ENCODE measurements at places on chromosomes 2 and 18. TPM values are rescaled to one million over a fixed set of nuclear protein-coding genes. Genes with fewer than 3 reads are reported as not detected.

DNA sequence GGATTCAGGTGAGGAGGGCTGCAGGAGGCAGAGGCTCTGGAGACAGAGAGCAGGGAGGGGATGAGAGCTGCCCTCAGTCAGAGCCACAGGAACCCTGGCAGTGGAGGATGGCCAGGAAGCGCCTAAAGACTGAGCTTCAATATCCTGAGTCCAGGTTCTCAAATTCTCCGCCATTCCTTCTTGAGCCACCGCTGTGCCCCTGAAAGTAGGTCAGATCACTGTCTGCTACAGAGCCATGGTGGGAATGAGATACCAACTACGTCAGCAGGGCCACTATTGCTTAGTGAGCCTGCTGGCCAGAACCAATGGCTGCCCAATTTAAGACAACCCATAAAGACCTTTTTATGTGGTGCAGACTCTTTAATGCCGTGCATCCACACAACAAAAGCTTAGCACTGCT lies 155.5 kb downstream of the CTIF start:
- DNase-seq = no peak

DNA sequence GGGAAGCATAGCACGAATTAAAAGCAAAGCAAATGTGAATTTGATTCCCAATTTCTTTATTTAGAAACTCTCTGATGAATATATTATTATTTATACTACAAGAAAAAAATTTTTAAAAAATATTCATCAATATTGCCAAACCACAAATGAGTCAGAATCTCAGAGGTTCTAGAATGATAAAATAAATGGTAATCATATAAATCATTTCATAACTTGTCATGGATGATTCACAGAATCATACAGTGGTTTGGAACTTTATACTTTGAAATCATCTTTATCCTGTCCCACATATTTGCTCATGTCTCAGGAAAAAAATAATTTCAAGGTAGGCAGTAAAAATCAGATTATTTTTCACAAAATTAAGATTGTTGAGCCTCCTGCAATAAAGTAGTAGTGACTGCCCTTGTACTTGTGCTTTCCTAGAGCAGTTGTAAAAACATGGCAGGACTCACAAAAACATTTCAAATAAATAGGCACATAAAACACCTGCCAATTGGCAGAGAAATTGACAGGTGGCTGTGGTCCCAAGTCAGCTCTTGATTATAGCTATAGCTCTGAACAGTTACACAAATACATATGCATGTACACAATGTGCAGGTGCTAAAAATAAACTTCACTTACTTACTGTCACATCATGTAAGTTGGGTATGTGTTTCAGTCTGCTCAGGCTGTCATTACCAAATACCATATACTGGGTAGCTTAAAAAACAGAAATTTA lies 273.9 kb upstream of the SESTD1 start:
- DNase-seq = no peak

DNA sequence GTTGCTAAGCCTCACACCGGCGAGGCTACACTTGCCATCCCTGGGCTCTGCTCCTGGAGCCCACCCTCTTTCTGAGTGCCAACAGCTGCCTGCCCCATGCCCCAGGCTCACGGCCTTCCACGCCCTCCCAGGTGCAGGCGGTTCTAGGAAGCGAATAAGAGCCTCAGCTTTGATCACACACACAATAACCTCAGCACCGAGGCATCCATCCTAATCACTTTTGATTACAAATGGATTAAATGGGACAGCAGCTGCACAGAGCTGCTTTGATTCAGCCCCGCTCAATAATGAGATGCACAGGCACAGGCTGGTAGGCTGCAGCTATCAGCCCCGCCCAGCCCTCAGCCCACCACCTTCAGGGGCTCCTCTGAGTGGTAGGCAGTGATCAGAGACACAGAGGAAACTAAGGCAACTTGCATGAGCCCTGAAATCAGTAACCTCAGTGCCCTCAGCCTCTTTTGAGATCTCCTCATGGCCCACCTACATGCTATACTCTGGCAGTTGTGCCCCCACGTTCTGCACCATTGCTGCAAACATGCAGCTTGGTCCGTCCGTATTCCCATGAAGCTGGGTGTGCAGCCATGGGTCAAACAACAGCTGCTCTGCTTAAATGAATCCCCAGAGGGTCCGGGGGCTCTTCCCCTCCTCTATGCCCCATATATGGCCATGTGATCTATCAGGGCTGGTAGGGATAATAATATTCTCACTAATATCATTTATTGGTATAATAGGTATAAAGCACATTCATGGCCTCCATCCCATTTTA lies 171.4 kb downstream of the SETBP1 start:
- DNase-seq = no peak

GRCh38 chr18:48165111-48165866 lies 234.8 kb upstream of the SMAD2 start:
- no peak for DNase-seq

DNA sequence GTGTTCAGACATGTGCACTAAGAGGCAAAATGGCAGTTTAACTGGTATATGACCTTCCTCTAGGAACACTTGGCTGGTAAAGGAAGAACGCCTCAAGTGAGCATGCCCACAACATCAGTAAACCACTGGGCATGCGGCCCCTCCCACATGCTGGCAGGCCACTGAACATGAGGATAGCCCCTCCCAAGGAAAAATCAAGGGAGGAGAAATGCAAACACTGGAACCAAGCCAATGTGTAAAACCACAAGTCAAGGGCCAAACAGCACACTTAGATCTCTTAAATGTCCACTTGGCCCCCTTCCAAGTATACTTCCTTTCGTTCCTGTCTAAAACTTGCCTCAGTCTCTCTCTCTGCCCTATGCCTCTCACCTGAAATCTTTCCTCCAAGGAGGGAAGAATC lies 980.8 kb downstream of the TSN start:
- DNase-seq = no peak

DNA sequence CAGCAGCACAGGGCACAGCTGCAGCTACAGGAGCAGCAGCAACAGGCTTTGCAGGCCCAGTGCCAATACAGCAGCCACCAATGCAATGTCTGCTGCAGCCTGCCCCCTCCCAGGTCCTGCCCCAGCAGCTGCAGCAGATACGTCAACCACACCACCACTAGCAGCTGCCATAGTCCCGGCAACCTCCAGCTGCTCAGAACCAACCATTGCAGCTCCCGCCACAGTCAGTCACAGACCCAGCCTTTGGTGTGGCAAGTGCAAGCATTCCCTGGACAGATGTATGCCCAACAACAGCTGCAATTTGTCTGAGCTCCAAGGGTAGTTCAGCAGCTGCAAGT lies 53.3 kb upstream of the TUBA3E start:
- no peak for DNase-seq

GRCh38 chr2:97844311-97844859 lies 131.0 kb downstream of the ZAP70 start:
- DNase-seq = no peak

GRCh38 chr2:10882568-10882967 lies 29.2 kb upstream of the KCNF1 start:
- no peak for DNase-seq

DNA sequence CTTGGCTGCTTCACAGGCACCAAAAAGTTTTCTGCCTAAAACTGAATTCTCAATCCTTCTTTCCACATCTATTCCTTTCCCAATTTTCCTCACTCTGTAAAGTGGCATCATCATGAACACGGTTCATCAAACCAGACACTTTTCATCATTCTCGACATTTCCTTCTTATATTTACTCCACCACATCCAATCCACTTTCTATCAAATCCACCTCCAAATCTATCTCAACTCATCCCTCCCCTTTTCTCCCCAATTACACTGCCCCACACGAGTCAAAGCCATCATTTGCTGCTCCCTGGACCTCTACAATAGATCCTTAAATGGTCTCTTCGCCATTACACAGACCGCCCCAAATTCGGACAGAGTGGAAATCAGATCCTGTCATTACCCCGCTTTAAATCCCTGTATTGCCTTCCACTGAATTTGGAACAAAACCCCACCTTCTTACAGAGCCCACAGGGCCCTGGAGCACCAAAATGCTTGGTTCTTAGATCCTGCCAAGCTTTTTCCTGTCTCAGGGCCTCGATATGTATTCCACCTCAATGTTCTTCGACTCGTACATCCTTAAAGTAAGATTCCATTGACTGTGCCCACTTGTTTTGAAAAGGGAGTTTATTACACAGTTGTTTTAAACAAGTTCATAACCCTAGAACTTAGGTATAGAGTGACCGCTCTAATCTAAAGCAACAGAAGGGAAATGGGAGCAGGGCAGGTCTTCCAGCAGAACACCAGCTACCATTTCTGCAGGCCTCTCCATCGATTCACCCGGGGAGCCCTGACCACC lies 856 bp downstream of the ACAA2 start:
- DNase-seq = no peak

- no peak for DNase-seq
These were observed 231.6 kb upstream of the ETAA1 start for GRCh38 chr2:67165523-67165990.

- no peak for DNase-seq
These were observed 371.7 kb upstream of the MEX3C start for GRCh38 chr18:51569153-51569552.

GRCh38 chr2:157075924-157076323 lies 181.6 kb upstream of the GALNT5 start:
- DNase-seq = no peak

GRCh38 chr18:55095584-55095983 lies 136.3 kb upstream of the CCDC68 start:
- DNase-seq = no peak

- peak; percentile 41 for DNase-seq
These were observed 483 bp downstream of the TRAPPC8 start for GRCh38 chr18:31942291-31942998.

DNA sequence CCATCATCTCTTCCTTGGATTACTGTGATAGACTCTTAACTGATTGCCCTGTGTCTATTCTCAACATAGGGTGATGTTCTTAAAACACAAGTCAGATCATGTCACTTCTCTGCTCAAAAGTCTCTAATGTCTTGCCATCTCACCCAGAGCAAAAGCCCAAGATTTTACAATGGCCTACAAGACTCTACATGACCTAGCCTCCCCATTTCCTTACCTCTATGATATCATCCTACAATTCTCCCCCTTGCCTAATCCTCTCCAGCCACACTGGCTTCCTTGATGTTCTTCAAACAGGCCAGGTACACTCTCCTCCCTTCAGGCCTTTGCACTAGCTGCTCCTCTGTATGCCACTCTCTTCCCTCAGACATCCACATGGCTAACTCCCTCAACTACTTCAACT lies 55.1 kb downstream of the ROCK1 start:
- DNase-seq = no peak

- no peak for DNase-seq
These were observed 34.5 kb downstream of the STK39 start for GRCh38 chr2:168212866-168213265.

GRCh38 chr2:120830096-120830830 lies 94.6 kb downstream of the GLI2 start:
- DNase-seq = no peak

- DNase-seq = no peak
These were observed 77.9 kb upstream of the FAM124B start for GRCh38 chr2:224479826-224480225.

DNA sequence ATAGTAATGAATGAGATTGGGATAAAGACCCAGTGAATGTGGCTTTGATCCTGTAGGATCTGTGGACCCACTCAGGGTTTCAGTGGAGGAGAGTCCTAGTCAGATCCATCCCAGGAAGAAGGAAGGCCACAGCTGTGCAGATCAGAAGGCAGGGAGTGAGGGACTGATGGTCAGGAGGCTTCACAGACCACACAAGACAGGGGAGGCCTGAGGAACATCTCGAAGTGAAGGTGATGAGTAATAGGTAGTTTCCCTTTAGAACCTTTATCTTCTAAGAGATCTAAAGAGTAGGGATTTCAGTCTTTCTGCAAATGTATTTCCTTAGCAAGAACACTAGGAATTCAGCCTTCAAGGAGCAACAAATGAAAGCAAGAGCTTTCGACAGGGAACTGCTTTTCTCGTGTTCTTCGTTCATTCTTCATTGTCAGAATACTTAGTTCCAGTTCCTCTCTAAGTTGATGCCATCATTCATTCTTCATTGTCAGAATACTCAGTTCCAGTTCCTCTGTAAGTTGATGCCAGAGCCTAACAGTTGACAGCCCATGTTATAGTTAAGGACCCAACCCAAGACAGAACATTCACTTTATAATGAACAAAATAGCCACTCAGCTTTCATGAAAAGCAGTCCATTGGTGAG lies 150.2 kb upstream of the EPAS1 start:
- DNase-seq = no peak

- DNase-seq = no peak
These were observed 216.1 kb upstream of the SLC14A2 start for GRCh38 chr18:45399146-45399545.

DNA sequence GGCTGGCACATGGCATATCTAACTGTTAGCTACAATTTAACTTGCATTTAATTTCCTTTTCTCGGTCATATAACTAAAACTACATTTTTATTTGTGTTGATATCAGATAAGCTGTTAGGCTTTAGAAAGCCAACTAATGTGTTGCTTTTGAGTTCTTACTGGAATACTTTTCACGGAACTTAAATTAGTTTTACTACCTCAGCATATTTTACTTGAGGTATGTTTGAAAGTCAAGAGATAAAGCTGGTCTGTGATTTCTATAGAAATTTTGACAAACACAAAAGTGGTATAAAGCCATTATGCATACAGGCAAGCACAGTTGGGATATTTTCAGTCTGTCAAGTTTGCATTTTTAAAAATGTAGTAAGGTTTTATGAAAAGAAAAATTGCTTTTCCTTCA lies 162.6 kb downstream of the ZNF804A start:
- DNase-seq = no peak

DNA sequence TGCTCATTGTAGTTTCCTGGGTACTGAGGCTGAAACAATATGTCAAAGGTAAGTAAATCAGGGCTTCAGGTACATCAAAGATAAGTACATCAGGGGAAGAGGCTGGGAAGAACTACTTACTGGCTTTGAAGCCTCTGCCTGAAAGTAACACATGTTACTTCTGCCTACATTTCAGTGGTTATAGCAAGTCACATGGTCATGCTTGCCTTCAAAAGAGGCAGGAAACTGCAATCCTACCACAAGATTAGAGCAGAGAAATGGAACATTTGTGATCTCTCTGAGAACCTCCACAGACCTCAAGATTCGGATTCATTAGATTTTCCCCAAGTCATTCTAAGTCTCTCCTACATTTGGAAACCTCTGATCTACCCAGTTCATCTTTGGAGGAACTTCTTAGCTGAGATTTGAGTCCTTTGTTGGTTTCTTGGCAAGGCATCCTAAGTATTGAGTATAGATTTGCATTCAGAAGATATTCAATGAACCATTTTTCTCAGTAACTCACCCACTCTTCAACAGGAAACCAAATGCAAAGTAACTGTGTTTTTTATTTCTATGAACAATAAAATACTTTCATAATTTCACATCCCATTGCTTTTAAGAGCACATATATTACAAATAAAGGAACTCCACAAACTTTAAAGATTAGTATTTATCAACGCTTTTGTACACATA lies 48.5 kb upstream of the CCDC195 start:
- DNase-seq = no peak

The MLPH gene
- 2.2 TPM for polyA plus RNA-seq

The ACMSD gene
- polyA plus RNA-seq = 43.0 TPM

The HOXD1 gene
- polyA plus RNA-seq = 9.8 TPM

The FOSL2 gene
- polyA plus RNA-seq = 21.2 TPM

The CCDC74A gene
- polyA plus RNA-seq = 13.4 TPM
